ENCODE measurements at places on chromosomes 2 and 18. TPM values are rescaled to one million over a fixed set of nuclear protein-coding genes. Genes with fewer than 3 reads are reported as not detected.

GRCh38 chr2:159895258-159896065, 97.5 kb upstream of the CD302 start:
- DNase-seq, result no peak

XRCC5 gene
- polyA plus RNA-seq, result 143 TPM

SLC16A14 gene
- 2.0 TPM for polyA plus RNA-seq

- DNase-seq, result no peak
Measured at GRCh38 chr2:96470636-96471035, 34.5 kb downstream of the NEURL3 start.

DNA sequence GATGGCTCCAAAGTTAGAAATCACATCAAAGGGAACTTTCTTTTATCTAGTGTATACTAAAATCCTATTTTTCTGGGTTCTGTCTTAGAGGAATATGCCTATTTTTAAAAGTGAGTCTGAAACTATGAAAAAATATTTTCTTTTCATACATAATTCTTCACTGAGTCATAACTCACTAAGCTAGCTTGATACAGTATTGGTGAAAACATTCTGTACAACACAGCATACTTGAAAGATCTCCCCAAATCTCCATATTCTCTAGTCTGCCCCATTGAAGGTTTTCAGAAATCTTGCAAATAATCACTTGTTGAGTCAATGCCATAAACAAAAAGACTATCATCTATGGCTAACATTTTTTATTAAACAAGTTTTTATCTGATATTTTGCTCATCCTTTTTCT, 44.5 kb downstream of the COL3A1 start:
- DNase-seq, result no peak

OTX1 gene
- not detected for polyA plus RNA-seq

DNA sequence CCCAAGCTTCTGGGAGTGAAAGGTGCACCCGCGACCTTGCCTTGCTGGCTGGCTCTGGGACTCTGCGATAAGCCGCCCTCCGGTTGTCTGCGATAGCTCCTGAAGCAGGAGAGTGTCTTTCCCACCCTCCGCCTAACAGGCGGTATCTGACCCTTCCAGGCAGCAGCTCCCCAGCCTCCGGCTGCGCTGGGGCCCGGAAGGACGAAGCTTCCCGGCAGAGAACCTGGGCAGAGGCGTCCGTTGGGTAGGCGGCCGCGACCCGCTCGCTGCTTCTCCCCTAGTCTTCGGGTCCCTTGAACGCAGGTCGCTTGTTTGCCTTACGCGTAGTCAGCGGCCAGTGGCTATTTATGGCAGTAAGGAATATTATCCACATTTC, 446 bp upstream of the RHBDD1 start:
- no peak for DNase-seq

GAL3ST2 gene
- 0.20 TPM for polyA plus RNA-seq

DNA sequence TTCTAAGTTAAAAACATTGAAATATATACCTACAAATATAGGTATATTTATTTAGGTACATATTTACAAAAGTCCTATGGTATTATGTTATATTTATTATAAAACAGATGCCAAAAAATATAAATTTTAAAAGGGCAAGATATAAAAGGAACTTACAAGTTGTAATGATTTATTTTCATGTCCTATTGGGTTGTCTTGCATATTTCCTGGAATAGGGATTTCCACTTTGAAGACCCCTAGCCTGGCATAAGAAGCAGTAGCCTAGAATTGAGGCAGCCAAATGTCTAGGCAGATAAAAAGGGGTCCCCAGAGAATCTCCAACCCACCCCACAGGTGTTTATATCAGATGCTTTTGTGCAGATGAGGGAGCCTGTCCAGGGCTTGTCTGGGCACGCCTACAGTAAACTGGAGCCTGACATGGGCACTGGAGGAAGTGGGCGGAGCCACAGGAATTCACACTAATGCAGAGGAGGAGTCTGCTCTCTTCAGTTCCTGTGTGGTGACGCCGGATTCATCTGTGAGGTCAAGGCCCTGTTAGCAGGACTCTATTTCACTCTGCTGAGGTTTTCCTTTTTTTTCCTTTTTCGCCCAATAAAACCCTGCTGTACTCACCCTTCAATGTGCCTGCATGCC, 1088.9 kb upstream of the PIK3C3 start:
- DNase-seq, result no peak

GALR1 gene
- polyA plus RNA-seq, result 0.01 TPM

DNAJC10 gene
- 58.6 TPM for polyA plus RNA-seq

DNA sequence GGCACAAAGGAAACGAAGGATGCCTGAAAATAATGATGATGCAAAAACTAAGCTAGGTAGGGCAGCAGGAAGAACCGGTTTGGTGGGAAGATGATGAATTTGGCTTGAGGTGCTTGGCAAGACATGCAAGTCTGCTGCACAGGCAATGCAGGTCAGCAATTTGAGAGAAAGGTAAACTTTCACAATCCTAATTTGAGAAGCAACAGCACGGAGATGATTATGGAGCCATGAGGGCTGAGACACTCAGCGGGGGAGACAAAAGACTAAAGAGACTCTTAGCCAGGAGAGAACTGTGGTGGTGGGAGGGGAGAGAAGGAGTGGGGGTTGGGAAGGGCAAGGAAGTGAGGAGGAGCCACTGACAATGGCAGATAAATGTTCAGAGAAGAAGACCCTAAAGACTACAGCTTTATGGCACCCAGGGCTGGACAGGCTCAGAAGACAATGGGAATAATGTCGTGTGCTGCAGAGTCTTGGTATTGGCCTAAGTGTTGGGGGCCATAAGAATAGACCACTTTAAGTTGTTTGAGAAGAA, 19.4 kb upstream of the RNF149 start:
- DNase-seq, result no peak
